A172 (cell line): ENCODE measurements at places on chromosomes 2 and 18. TPM values are rescaled to one million over a fixed set of nuclear protein-coding genes. Genes with fewer than 3 reads are reported as not detected.

- DNase-seq: peak; percentile 59
Observed at GRCh38 chr2:101223814-101224231, 28.9 kb upstream of the CNOT11 start.

DNA sequence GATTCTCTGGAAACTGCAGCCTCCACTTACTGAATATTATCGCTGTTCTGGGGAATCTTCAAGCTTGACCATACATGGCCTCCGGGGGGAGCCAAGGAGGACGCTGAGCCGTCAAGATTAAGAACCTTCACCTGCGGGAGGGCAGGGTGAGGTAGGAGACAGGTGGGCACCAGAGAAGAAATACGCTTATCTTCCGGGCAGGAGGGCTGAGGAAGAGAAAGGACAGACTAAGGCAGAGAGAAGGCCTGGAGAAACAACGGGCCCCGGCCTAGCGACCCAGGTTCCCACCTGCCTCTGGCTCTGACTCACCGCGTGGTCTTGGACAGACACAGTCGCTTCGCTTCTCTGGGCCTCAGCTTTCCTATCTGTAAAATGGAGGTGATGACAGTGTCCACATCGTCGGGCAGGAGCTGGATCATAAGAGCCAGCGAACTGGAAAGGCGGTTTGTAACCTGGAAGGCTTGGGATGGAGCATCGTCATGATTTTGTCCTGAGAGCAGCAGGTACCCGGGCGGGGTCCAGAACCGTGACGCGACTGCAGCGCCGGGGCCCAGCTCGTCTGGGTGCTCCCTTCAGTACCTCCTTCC lies 659 bp downstream of the ZNF142 start:
- peak; percentile 52 for DNase-seq

DNA sequence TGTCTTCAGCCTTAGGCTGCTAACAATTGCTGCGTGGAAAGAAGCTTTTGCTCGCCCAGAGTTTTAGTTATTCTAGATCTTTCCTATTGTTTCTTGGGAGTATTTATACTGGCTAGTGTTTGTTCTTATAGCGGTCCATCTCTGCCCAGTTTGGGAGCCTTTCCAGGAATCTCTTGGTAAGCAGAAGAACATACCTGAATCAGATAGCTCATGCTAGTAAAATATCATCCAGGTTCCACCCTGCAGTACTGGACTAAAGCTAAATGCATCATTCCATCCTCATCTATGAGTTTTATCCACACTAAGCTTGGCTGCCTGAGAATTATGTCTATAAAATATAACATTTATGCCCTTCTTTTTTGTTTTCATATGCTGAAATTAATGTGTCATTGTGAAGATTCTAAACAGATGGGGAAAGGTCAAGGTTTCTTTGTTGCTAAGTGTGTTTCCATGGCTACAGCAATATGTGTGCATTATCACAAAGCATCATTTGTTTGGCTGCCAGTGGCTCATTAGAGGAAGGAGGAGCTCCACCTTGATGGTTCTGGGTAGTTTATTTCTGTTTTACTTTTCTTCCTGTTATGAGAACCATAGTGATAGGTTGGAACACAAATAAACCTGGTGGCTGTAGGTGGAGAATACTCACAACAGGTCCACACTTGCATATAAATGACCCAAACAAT lies 182.8 kb downstream of the PIK3C3 start:
- no peak for DNase-seq

The THOC1 gene
- 39.6 and 52.6 TPM in 2 replicates for total RNA-seq

GRCh38 chr2:205197468-205198139 lies 484.7 kb upstream of the NRP2 start:
- peak; percentile 2 for DNase-seq
